ENCODE measurements at places on chromosomes 2 and 18.

DNA sequence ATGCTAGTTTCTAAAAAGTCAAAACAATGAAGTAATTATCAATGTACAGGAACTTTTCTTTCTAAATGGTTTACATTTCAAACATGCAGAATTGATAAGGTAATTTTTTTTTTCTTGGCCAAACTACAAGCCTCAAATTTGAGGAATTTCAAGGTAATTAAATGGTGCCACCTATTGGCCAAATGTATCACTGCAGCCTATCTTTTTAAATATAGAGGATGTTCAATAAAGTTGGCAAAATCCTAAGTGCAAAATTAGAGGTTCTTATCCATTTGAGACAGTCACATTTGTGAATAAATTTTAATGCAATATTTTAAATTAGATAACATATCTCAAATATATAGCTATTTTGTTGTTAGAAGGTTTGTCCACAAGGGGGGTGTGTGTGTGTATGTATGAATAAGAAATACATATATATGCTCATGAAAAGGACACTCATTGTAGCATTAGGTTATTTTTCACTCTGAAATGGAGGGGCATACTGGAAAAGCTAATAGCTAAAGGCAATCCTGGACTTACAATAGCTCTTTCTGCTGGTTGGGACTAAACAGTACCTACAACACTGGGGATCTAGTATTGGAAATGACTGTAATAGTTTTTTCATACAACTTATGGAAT, 26.2 kb downstream of the MMADHC start:
- no peak overlapping the region for H3K27ac ChIP-seq
- peaks cover 7% of the 10 kb centered on the region for H3K36me3 ChIP-seq
- DNase-seq: no peak
- H3K4me3 ChIP-seq: no peak overlapping the region

DNA sequence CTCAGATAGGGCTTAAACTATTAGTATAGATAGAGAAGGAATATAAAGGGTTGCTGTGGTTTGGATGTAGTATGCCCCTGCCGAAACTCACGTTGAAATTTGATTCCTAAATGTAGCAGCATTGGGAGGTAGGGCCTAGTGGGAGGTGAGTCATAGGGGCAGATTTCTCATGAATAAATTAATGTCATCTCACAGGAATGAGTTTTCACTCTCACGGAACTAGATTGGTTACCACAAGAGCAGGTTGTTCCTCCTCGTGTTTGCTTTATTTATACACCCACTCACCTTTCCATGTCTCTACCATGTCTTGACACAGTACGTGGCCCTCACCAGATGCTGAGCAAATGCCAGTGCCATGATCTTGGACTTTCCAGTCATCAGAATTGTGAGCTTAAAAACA, 218.2 kb downstream of the RBM43 start:
- no peaks in the 10 kb centered on the region for H3K27me3 ChIP-seq
- no peak overlapping the region for H3K4me3 ChIP-seq
- no peak for DNase-seq
- H3K27ac ChIP-seq: no peak overlapping the region

DNA sequence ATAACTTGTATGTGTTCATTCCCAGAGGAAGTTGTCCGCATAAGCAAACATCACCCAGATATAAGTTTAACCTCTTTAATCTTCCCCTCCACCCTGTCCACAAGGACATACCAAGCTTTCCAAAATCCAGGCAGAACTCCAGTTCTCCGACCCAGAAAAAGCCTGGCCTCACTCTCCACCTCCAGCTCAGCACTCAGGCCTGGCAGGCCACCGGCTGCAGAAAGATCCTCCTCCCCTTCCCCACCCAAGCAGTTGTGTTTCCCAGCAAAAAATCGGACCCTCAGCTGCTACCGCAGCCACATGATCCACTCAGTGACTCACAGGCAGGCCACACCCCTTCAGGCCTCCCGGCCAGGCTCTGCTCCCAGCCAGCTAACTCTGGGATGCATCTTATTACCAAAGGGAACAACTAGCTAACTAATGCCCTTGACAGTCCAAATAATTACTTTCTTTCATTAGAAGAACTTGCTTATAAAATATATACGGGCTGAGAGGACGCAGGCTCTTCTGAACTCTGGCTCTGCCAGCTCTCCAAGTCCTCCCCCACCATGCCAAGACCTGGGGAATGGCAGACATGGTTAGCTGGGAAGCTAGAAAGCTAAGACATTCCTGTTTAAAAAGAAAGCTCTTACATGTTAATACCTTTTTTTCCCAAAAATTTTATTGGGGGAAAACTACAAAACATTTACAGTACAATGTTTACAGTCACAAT, 4.5 kb downstream of the ZFP36L2 start:
- no peaks in the 10 kb centered on the region for H3K27me3 ChIP-seq
- H3K4me1 ChIP-seq: peaks cover 37% of the 10 kb centered on the region
- H3K4me3 ChIP-seq: peak overlapping the region; percentile 95
- DNase-seq: peak; percentile 39

- H3K27ac ChIP-seq: no peak overlapping the region
- no peak for DNase-seq
- H3K4me3 ChIP-seq: no peak overlapping the region
- no peaks in the 10 kb centered on the region for H3K27me3 ChIP-seq
- H3K4me1 ChIP-seq: no peaks in the 10 kb centered on the region
Observed at GRCh38 chr2:200298816-200299215, 7.7 kb upstream of the SPATS2L start.

DNA sequence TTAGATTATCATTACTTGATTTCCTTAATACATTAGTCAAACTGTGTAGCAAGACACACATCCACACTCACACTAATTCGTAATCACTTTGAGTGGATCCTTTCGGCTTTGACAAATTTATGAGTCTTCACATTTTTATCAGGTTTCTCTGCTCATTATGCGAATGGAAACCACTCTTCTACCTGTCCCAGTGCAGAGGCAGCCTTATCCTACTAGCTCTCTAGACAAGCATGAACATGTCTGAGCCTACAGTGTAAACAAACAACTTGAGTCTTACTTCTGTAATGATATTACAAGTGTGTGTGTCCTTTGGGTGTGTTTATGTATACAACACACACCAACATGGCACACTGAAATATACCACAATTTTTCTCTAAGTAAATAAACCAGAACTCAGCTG, 361.9 kb upstream of the CHST9 start:
- H3K4me1 ChIP-seq: no peaks in the 10 kb centered on the region
- H3K36me3 ChIP-seq: no peaks in the 10 kb centered on the region
- H3K27me3 ChIP-seq: no peaks in the 10 kb centered on the region
- H3K27ac ChIP-seq: no peak overlapping the region
